Hematopoietic multipotent progenitor cell (in vitro differentiated cells): ENCODE measurements at places on chromosomes 11 and 22.

DNA sequence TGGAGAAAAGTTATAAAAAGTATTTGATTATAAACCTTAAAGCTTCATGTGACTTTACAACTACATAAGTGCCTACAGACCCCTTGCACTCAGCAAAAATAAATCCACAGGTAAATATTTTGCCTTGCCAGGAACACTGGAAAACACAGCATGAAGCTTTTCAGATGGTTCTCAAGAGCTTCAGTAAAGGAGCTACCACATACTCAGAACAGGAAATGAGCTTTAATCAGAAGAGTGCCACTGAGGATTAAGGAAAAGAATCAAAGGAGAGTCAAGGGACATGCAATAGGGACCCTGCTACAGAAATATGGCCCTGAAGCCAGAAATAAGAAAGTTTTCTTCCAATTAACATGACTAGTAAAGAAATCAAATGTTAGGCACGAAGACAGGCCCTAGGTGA, 1.2 kb downstream of the CASP1 start:
- no peak for DNase-seq

DNA sequence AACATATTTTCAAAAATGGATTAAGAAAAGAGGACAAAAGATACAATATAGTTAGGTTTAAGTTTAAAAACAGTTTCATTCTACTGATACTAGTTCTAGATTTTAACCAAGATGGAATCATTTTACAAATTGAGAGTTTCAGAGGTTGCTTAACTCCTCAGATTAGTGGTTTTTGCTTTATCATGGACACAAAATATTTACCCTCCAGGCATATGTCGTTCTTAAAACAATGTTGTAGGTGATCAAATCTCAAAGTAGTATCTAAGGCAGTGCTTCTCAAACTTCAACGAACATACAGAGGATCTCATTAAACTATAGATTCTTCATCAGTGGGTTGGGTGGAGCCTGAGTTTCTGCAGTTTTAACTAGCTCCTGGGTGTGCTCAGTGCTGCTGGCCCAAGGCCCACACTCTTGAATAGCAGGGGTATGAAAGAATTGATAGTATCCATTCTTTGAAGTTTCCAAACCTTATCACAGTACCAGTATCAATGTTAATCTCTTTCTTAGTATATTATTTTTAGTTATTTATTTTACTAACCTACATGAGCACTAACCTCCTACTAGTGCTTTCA, 48.0 kb downstream of the YAP1 start:
- no peak for DNase-seq

- no peak for DNase-seq
Measured at GRCh38 chr11:81165164-81165563, 1568.5 kb downstream of the FAM181B start.

DNA sequence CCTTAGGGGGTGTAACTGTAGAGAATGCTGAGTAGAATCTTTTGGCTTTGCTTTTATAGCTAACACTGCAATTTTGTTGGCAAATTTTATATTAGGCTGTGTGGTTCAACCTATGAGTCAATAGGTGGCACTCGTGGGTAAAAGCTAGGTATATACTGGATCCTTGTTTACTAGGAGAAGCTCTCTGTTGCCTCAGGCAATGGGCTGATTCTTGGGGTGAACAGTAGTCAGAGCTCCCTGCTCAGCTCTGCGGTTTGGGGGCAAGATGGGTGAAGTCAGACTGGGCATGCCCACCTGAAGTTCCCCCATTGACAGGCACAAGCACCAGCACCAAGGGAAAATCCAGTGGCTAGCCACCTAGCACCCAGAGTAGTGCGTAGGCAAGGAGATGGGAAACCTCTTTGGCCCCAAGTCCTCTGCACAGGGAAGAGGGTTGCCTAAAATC, 238.7 kb downstream of the FAM181B start:
- peak; percentile 14 for DNase-seq

GRCh38 chr11:76962583-76963416, 71.4 kb upstream of the B3GNT6 start:
- DNase-seq = no peak

DNA sequence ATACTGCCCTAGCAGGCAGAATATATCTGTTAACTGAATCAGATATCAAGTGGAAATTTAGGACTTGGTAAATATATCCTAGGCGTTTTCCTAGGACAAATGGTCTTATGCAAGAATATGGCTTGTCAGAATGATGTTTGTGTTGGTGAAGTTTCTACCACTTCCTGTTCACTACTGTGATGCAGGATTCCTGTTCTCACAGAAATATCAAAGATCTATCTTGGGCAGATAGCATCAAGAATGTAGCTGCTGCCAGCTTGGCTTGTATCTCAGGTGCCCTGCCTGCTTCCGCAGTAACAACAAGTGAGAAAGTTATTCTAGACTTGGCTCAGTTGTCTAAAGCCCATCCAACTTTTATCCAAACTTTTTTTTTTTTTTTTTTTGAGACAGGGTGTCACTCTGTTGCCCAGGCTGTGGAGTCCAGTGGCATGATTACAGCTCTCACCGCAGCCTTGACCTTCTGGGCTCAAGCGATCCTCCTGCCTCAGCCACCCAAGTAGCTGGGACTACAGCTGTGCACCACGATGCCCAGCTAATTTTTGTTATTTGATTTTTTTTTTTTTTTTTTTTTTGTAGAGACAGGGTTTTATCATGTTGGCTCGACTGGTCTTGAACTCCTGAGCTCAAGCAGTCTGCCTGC, 61.3 kb downstream of the PPME1 start:
- DNase-seq = no peak

- no peak for DNase-seq
Measured at GRCh38 chr22:19063581-19064353, 58.4 kb downstream of the DGCR2 start.

GRCh38 chr22:35462498-35463230, 62.7 kb downstream of the MCM5 start:
- DNase-seq = no peak

DNA sequence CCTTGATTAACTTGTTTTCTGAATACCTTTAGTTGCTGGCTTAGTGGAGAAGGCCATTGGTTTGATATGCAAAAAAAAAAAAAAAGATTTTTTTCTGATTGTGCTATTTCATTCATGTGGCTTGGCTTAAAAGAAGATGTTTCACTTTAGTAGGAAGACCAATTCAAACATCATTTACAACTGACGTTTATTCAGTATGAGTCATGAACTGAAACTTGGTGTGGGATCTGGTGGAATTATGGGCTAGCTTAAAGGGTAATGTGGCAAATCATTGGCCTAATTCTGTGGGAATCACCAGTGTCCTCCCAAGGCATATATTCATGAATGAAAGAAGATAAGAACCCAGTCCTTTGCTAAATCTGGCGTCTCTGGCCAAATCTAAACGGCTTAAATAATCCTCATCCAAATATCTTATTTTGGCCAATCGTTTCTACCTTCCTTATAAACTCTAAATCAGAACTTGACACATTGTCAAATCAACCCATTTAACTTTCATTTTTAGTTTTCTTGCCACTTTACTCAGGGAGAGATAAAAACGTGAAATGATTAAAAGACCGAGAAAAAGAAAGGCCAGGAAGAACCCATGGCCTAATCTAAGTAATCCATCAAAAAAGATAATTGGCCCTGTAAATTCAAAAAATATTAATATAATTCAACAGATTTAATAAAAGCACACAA, 77.0 kb downstream of the DDIAS start:
- DNase-seq = no peak

GRCh38 chr11:77111277-77111676, 8.6 kb downstream of the OMP start:
- no peak for DNase-seq

DNA sequence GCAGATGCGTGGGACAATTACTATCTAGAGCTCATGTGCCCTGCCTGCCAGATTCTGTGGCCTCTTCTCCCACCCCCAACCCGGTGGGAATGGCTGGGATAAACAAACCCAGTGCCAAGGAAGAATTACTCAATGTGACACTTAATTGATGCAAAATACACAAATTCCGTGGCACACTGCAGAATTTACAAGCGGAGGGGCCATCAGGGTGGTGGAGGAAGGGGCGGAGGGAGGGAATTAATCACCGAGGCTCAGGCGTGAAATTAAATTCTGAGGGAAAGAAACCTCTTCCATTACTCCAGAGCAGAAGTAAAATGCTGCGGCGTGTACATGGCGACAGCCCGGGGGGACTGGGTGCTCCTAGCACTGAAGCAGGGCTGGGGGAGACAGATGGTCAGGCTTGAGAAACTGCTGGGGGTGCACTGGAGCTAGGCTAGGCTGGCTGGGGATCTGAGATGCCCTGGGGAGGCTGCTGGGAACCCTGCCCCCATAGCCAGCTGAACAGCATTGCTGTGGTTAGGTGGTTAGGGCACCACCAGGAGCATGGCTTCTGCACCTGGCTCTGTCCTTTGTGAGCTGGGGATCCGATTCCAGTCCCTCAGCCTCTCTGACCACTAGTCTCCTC, 200.6 kb downstream of the CEP164 start:
- DNase-seq = no peak

DNA sequence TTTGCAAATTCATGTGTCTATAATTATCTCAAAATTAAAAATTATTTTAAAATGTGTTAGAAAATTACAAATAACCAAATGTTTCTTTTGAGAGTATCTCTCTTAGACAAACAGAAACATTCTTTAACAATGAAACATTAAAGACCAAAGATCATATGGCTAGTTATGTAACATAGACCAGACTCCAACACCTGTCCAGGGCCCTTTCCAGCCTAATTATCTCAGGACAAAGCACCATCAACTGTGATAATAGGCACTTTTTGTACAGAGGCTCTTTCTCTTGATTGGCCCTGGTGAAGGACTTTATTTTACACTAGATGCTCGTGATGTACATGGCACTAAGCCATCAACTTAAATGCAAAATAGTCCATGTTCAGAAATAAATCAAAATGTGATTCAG, 5.0 kb upstream of the PLEKHA7 start:
- no peak for DNase-seq

DNA sequence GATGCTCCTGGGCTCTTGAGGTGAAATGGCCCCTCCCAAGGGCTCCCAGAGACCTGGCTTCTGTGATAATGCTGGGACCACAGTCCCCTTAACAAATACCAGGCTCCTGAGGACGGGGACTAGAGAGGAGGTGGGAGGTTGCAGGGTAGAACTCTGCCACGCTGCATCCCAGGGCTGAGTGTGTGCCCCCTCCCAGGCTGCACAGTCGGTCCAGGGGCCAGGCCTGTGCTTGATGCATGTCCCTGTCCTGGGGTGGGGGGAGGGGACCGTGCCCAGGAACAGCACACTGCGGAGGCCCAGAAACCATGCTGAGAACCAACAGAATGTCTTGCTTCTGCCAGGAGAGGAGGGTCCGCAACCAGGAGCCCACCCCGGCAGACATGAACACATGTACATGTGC, 9.3 kb downstream of the CSF2RB start:
- DNase-seq = no peak

DNA sequence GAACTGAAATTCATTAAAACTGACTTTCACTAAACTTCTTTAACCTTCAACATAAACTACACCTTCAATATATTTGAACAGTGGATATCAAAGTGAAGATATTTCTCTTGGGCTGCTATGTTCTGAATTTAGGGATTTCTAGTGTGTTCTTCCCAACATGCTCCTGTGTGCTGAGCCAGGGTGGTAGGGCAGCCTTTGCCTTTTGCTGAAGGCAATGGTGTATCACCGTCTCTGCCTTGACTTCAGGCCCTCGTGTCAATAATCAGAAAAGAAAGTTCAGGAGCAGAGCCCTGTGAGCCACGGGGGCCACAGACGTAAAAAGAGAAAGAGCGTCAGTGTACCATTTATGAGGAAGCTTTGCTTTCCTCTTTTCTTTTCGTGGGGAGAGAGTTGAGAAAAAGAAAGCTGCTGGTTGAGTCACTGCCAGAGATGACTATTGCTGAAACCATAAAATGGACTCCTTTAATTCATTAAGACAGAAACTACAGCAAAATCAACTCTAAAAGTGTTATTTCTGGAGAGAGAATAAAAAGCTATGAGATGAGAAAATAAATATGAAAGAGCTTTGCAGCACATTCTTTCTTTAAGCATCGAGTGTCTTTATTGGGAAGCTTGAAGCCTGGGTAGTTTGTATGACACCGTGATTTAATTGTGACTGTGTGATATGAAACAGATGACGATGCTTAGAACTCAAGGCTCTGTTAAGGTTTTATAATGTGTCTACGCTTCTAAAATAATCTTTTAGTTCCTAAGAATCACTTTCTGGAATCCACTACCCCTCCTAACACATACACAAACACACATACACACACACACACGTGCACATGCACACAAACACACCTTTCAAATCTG, 271.8 kb upstream of the MTNR1B start:
- DNase-seq = peak; percentile 12

DNA sequence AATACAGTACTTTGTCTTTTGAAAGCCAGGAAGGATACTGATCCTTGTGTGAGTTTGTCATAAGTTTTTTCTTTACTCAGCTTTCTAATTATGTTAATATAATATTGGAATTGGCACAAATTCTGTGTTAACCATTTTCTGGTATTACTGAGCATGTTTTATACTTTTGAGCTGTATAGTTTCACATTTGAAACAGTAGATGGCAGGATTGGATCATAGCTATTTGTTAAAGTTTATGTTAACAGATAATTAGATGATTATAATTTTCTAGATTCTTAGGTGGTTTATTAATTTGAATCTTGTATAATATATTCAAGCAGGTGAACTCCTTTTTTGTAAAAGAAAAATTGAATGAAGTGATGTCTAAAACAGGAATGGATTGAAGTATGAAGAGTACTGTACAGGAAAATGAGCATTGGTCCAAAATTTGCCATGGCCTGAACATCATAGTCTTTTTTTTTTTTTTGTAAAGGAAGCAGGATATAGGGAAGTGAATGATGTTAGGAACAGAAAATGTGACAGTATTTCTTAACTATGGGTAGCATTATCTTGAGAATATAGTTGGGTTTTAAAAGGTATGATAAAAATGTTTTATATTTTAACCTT, 102.0 kb downstream of the CYP2R1 start:
- DNase-seq = no peak

GRCh38 chr11:87398931-87399330, 361.2 kb downstream of the TMEM135 start:
- DNase-seq = no peak

- no peak for DNase-seq
Measured at GRCh38 chr11:85749287-85749834, 61.6 kb downstream of the SYTL2 start.

DNA sequence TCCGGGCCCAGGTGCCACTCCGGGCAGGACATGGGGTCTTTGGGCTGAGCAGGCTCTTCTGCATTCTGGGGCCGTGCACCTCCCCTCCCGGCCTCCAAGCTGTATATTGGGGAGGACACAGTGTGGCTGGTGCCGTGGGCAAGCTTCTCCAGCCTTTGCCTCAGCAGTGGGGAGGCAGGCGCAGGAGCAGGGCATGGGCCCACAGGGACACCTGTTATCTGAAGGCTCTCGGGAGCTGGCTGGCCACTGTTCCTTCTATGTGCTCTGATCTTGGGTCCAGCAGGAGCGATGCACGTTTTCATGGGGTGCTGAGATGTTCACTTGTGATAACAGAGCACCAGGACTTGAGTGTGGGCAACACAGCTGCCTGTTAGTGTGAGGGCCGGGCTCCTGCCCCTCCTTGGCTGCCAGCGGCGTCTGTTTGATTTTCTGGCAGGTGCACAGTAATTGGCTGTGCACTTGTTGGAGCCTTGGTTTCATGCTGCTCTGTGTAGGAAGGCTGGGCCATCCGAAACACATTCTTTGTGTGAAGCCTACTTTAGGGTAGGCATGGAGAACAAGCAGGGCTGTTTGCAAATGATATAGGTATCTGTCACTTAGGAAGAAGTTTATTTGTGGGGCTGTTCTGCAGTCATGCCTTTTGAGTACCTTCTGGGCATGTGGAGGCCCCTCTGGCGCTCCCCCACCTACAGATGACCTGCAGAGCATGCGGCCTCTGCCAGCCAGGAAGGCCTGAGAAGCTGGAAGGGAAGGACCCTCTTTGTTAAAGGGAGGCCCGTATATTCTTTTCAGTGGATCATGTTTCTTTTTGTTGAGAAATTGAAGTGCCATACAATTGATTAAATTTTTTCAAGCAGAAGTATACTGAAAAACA, 201.5 kb downstream of the TBC1D22A start:
- DNase-seq = no peak
